ENCODE measurements at places on chromosomes 5 and 9.
A peak's percentile ranks its signal among the peaks of the same experiment; 100 is the strongest.

- peak; percentile 92 for DNase-seq
Observed at GRCh38 chr9:880725-881124, 39.2 kb downstream of the DMRT1 start.

- no peak for DNase-seq
Observed at GRCh38 chr9:136117291-136117915, 1.3 kb downstream of the TMEM250 start.

DNA sequence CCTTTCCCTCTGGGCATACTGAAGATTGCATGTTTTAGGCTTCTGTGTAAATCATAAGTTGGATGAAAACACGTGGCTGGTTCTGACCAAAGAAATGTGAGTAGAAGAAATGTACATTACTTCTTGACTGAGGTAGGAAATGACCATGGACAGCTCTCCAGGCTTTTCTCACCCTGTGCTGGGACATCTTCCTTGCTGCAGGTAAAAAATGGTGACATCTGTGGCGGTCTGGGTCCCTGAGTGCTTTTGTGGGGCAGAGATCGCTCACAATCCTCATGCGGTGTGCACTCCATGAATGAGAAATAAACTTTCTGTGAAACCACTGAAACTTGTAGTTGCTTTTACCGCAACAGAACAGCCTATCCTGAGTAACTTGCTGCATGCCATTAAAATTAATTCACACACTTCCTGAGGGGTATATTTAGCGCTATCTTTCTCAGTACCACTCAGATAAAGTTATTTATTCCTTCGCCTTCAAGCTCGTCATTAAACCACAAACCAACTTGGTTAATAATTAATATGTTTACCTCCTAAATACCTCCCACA, 730.4 kb downstream of the EFNA5 start:
- DNase-seq = no peak

DNA sequence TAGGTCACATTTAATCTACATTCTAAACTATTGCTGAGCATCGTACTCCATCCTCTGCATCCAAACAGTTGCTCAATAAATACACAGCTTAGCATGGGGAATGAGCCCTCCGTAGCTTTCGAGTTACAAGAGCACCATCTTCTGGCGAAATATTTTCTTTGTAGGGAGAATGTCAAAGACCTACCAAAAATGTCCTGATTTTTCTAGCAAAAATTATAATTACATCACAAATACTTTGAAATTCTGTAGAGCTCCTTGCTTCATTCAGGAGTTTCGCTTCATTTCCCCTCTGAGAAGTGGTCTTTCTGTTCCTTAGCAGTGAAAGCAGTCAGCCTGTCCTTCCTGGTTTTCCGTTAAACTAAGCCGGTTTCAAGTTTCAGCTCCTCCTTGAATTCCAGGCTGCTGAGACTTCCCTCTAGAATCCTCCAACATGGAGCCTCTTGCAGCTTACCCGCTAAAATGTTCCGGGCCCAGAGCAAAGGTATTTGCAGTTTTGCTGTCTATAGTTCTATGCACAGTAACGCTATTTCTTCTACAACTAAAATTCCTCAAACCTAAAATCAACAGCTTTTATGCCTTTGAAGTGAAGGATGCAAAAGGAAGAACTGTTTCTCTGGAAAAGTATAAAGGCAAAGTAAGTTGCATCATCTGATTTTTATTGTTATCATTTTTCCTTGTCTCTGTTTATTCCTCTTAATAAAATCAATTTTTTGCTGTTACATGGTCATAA, at the start of gene GPX8:
GPX8 (plus strand) TSS at position 409 of the 730 bp plus-strand sequence; CDS start at position 431, 22 bp downstream.
- no peak for DNase-seq

- no peak for DNase-seq
Observed at GRCh38 chr9:138052322-138052615, 174.7 kb downstream of the CACNA1B start.

DNA sequence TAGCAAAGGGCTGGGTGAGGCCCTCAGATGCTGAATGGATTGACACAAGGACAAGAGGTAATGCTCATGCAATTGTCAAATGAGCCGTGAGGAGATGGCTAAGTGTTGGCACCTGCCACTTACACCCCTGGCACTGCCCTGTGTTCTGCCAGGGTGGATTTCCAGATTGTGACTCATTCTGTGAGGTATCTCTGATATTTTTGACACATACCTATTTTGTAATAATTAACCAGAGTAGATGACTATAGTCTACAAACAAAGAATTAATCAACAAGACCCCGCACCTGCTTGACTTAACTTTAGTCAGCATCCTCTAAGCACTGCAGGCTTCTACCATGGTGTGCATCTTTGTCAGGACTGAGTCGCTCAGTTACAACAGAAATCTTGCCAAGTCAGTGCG, 200.8 kb downstream of the DIRAS2 start:
- no peak for DNase-seq

DNA sequence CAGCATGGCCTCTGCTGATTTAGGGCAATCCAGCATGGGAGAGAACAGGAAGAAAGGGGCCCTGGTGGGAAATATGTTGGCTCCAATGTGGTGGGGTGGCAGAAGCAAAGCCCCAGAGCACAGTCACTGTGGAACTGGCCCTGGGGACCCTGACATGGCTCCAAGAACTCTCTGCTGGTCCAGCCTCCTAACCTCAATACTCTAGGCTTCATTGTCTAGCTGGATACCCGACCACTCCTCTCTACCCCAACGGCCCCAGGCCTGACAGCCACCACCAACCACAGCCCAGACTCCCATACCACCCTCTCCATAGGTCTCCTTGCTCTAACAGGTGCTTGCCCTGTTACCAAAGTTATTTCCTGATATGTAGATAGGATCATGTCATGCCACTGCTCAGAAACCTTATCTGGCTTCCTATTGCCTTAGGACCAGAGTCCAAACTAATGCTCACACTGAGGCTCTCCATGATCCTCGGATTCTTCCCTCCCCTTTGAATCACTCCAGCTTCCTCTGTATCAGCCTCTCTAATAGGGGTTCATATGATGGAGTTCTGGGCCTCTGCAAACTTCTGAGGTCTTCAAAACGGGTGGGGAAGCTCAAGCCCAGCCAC, 12.9 kb downstream of the ACSL6 start:
- no peak for DNase-seq

- no peak for DNase-seq
Observed at GRCh38 chr5:156479849-156480248, 152.9 kb downstream of the SGCD start.
